CD4-positive, alpha-beta T cell (primary cell): ENCODE measurements at places on chromosomes 12 and 14. TPM values are rescaled to one million over a fixed set of nuclear protein-coding genes. Genes with fewer than 3 reads are reported as not detected.

Gene KRT6C
- total RNA-seq, result not detected

Gene CPM
- total RNA-seq, result 2.2 TPM

Gene CCDC196
- total RNA-seq, result not detected

DNA sequence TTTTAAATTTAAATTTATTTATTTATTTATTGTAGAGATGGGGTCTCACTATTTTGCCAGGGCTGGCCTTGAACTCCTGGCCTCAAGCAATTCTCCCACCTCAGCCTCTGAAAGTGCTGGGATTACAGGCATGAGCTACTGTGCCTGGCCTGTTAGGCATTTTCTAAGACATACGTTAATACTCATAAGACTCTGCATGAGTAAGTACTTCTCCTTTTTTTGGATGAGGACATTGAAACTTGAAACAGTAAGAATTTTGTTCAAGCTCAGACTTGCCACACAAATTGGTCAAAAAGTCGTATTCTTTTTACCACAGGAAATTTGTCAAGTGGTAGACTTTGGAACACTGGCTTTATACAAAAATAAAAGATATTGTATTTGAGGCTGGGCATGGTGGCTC lies 187.4 kb upstream of the RASSF8 start:
- H3K27me3 ChIP-seq, result no peaks in the 10 kb centered on the region
- no peaks in the 10 kb centered on the region for H3K36me3 ChIP-seq
- no peak for DNase-seq
- H3K27ac ChIP-seq, result no peak overlapping the region

GRCh38 chr12:25436206-25437030 lies 116.7 kb downstream of the LMNTD1 start:
- no peaks in the 10 kb centered on the region for H3K27me3 ChIP-seq
- H3K36me3 ChIP-seq, result no peaks in the 10 kb centered on the region
- peaks cover 4% of the 10 kb centered on the region for H3K4me1 ChIP-seq
- no peak overlapping the region for H3K4me3 ChIP-seq
- DNase-seq, result peak; percentile 73

DNA sequence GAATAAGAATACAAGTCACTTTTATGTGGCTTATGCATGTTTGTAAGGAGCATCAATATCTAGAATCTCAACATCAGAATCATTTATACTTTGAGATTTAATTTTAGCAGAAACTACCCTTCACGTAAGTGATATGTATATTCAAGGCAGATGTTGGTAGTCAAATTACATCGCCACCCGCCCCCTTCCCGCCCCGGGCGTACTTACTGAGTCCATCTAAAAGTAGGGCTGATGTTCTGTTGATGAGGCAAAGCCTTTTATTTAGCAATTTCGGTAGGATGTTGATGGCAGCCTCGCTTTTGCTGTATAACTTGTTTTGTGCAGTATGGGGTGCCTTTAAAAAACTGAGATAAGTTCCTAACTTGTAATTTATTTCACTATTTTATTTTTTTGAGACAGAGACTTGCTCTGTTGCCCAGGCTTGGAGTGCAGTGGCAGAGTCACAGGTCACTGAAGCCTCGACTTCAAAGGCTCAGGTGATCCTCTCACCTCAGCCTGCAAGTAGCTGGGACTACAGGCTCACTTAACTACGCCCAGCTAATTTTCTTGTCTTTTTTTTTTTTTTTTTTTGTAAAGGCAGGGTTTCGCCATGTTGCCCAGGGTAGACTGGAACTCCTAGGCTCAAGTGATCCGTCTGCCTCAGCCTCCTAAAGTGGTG lies 30.8 kb downstream of the KTN1 start:
- H3K27me3 ChIP-seq, result no peaks in the 10 kb centered on the region
- H3K36me3 ChIP-seq, result peaks cover 24% of the 10 kb centered on the region
- DNase-seq, result no peak

DNA sequence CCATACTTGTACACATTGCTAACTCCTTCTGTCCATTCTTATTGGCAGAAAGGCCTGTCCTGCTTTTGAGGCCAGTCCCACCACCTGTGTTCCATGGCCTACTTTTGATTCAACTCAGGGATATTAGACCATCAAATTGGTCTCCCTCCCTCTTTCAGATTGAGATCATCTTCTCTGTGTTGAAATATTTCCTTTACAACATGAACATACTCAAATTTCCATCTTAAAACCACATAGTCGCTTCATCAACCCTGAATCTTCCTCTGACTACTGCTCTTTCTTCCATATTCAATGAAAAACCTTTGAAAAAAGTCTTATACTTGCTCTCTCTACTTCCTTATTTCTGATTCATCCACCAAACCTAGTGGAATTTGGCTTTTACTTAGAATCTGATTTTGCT lies 34.9 kb downstream of the TRMT5 start:
- H3K4me3 ChIP-seq, result no peak overlapping the region
- no peaks in the 10 kb centered on the region for H3K36me3 ChIP-seq
- no peak overlapping the region for H3K27ac ChIP-seq
- no peaks in the 10 kb centered on the region for H3K4me1 ChIP-seq
- no peaks in the 10 kb centered on the region for H3K27me3 ChIP-seq

DNA sequence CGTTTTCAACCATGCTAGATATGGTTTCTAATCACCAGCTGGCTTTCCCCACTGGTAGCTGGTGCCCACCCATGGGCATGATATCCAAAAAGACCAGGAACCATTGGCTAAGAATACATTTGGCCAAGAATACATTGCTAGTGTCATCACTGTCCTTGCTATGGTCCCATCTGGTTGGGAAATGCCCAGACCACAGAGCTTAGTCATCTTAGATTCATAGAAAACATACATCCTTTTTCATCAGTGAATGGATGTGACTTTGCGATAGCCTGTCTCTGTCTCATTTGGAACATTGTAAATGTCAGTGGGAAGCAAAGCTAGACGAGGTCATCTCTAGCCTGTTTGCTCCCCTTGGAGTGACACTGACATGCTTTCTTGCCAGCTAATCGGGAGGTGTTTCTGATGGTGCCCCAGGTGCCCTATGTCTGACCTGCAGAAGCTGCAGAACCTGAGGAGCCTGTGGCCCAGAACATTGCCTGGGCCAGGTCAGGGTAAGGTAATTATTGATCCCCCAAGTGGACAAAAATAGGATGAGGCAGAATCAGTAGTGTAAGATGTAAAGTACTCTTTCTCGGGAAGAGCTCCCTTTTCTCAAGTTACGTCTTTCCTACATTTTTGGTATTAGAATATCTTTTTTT lies 194.8 kb downstream of the SLC41A2 start:
- no peaks in the 10 kb centered on the region for H3K27me3 ChIP-seq
- no peaks in the 10 kb centered on the region for H3K36me3 ChIP-seq
- DNase-seq, result no peak
- no peak overlapping the region for H3K27ac ChIP-seq
- peaks cover 15% of the 10 kb centered on the region for H3K4me1 ChIP-seq

DNA sequence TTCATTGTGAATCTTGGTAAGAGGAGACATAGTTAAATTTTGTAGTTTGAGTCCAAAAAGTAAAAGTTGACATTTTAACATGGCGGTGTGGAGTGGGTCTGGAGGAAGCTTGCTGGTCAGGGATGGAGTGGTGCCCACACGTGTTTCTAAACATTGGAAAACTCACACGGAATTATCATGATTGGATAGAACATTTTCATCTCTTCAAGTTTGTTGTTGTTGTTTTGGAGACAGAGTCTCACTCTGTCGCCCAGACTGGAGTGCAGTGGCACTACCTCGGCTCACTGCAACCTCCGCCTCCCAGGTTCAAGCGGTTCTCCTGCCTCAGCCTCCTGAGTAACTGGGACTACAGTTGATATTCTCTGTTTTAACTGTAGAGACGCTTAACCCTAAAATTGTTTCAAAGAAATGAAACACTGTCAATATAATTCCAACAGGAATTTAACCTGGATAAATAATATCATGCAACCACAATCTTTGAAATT lies 502 bp upstream of the MBIP start:
- H3K36me3 ChIP-seq, result no peaks in the 10 kb centered on the region
- H3K4me1 ChIP-seq, result peaks cover 6% of the 10 kb centered on the region
- no peaks in the 10 kb centered on the region for H3K27me3 ChIP-seq

GRCh38 chr12:57626921-57627445 lies 6.0 kb downstream of the B4GALNT1 start:
- H3K27me3 ChIP-seq, result peaks cover 96% of the 10 kb centered on the region
- H3K4me3 ChIP-seq, result no peak overlapping the region
- peaks cover 21% of the 10 kb centered on the region for H3K4me1 ChIP-seq
- no peak for DNase-seq
- no peaks in the 10 kb centered on the region for H3K36me3 ChIP-seq
- no peak overlapping the region for H3K27ac ChIP-seq

DNA sequence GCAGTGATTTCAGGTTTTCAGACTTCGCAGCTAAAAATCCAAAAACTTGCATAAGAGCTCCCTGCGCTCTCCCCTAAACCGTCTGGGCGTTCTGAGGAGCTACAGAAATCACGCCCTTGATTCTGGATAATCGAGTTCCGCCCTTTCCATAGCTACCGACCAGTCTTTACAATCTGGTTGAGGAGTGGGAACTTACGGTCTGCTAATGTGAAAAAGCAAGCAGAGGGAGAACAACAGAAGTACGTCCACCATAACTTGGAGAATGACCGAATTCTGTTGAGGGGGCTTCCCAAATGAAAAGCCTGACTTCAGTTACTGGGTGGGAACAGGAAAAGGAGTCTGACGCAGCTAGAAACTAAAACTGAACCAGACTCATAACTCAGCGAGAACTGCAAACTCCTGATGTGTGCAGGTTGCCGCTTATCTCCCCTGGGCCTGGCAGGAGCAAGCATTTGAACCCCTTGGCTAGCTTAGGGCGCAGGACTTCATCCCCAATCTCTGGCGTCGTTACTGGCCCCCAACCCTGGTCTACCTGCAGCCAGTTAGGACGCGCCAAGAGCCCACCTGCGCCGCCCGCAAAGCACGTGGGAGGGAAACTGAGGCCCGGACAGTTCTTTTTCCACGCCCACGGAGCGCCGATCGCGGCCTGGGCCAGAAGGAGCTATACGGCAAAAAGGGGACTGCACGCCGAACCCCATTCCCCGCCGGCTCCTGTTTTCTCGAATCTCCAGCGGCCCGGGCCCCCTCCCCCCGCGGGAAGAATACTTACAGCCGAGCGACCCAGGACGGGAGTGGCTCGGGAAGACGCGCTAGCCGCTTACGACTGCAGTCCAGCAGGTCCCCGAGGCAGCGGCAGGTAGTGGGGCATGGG lies 838 bp downstream of the LRIG3 start:
- H3K4me1 ChIP-seq, result peaks cover 4% of the 10 kb centered on the region
- DNase-seq, result no peak
- H3K4me3 ChIP-seq, result no peak overlapping the region
- no peak overlapping the region for H3K27ac ChIP-seq
- H3K36me3 ChIP-seq, result no peaks in the 10 kb centered on the region

DNA sequence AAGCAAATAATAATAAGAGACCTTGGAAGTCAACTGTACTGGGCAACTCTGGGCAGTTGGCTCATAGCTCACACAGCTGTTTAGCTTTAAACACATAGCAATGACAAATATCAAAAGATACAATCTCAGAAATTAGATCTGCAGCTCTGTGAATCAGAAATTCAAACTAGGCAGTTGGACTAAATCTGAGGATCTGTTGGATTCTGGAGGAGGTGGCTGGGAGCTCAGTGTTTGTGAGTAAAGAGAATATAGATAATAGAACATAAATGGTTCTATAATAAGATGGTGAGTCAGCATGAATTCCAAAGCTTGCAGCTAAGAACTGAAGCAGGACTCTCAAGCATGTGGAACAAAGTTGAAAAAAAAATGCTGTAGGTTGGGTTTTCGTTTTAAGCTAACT lies 1949.4 kb upstream of the SEL1L start:
- no peak overlapping the region for H3K27ac ChIP-seq
- H3K27me3 ChIP-seq, result no peaks in the 10 kb centered on the region
- no peaks in the 10 kb centered on the region for H3K36me3 ChIP-seq
- H3K4me1 ChIP-seq, result no peaks in the 10 kb centered on the region

DNA sequence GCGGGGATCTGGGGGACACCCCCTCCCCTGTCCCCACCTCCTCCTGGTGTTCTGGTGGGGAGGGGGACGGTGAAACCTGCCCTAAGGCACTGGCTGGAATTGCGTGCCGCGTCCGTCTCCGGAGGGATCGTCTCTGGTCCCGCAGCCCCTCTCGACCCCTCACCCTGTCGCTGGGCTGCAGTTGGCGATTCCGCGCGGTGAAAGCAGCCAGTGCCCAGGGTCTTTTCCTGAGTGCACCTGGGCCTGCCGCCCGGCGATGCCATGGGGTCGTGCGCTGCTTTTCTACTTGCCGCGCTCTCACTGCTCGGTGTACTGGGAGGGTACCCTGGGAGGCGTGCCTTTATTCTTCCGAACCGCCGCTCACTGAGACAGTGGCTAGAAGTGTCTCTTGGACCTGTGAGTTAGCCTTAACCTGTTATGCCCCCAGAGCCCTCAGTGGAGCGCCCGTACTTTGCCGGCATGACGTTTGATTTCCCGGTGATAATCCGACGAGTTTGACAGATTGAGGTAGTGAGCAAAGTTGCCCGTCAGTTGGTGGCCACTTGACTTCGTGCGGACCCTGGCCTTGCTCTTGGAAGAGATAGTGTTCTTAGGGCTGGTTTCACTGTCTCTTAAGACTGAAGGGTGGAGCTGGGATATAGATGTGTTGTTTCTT lies 788 bp downstream of the SFSWAP start:
- peak overlapping the region; percentile 95 for H3K4me3 ChIP-seq
- peaks cover 28% of the 10 kb centered on the region for H3K4me1 ChIP-seq
- no peak for DNase-seq
- H3K27ac ChIP-seq, result no peak overlapping the region
- H3K27me3 ChIP-seq, result no peaks in the 10 kb centered on the region

DNA sequence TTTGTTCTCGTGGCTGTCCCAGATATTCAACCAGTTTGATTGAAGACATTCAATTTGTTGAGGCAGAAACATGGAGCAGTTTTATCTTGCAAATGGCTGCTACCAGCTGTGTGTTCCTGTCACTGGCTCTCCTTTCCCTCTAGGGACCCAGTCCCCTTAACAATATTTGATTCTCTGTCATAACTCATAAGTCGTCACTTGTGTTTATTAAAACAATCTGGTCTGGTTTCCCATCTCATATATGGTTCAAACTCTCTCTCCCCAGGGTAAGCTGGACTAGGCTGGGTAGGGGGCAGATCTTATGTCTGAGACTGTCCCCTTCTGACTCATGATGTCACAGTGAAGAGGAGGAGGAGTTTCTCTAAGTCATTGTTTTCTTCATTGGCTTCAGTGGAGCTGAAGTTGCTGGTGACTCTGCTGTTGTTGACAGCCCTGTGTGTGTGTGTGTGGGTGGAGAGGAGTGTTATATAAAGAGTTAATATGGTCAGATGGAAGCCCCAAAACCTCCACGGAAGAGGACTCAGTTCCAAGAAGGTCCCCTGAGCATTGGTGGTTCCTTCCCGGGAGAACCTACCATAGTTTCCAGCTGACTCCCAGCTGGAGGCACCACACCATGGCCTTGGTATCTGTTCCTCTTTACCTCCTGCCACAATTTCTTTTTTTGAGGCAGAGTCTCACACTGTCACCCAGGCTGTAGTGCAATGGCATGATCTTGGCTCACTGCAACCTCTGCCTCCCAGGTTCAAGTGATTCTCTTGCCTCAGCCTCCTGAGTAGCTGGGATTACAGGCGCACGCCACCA lies 16.1 kb upstream of the GNG2 start:
- H3K4me3 ChIP-seq, result no peak overlapping the region
- no peak overlapping the region for H3K27ac ChIP-seq
- peaks cover 44% of the 10 kb centered on the region for H3K4me1 ChIP-seq
- no peak for DNase-seq
- no peaks in the 10 kb centered on the region for H3K27me3 ChIP-seq
- no peaks in the 10 kb centered on the region for H3K36me3 ChIP-seq
